Activated T-helper 2 cell treated with anti-CD3 and anti-CD28 coated beads, Interferon-gamma antibody, Interleukin-2, Interleukin-4, amounts not matched to agents 10 μg/mL and 5 μg/mL and 100 μg/mL, durations not matched to agents 14 hours and 24 hours and 36 hours (primary cell): ENCODE measurements at places on chromosomes 13 and 19. TPM values are rescaled to one million over a fixed set of nuclear protein-coding genes. Genes with fewer than 3 reads are reported as not detected.

TGDS gene
- total RNA-seq, result 26.6 and 27.5 TPM in 2 replicates

KLK10 gene
- not detected in 2 replicates for total RNA-seq

KCNJ14 gene
- 2.0 and 2.1 TPM in 2 replicates for total RNA-seq

TBXA2R gene
- total RNA-seq, result 0.09 and 0.14 TPM in 2 replicates

ATP11A gene
- total RNA-seq, result 72.0 and 75.2 TPM in 2 replicates

GRCh38 chr13:46551410-46552302 lies 1.3 kb upstream of the LRCH1 start:
- H3K36me3 ChIP-seq, result no peaks in the 10 kb centered on the region
- H3K4me1 ChIP-seq, result peaks cover 33% of the 10 kb centered on the region
- DNase-seq, result peak; percentile 34
- H3K27ac ChIP-seq, result no peak overlapping the region
- H3K27me3 ChIP-seq, result peaks cover 17% of the 10 kb centered on the region
- H3K4me3 ChIP-seq, result peak overlapping the region; percentile 91

- H3K27ac ChIP-seq, result no peak overlapping the region
- H3K27me3 ChIP-seq, result no peaks in the 10 kb centered on the region
- H3K36me3 ChIP-seq, result peaks cover 71% of the 10 kb centered on the region
- H3K4me1 ChIP-seq, result peaks cover 12% of the 10 kb centered on the region
- DNase-seq, result no peak
These were observed 19.6 kb upstream of the B3GNT3 start for GRCh38 chr19:17775245-17775927.

GRCh38 chr19:1239796-1240737 lies 1.5 kb upstream of the ATP5F1D start:
- peaks cover 13% of the 10 kb centered on the region for H3K27me3 ChIP-seq
- peak; percentile 88 for DNase-seq
- no peak overlapping the region for H3K27ac ChIP-seq

DNA sequence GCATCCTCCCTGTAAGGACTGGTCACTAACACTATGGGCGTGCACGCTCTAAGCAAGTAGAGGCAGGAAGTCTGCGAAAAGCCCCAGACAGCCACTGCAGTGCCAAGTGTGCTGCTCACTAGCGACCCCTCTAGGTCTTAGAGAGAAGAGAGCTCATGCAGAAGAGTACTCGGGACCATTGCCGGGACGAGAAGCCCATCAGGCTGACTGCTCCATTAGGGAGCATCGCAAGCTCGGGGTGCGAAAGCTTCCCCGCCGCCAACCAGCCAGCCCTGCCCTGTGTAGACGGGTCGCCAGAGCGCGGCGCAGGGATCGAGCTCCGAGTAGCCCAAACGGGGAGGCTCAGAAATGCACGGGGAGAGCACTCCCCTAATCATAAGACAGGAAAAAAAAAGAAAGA lies 16.6 kb downstream of the POU4F1 start:
- H3K4me1 ChIP-seq, result no peaks in the 10 kb centered on the region
- peaks cover 64% of the 10 kb centered on the region for H3K27me3 ChIP-seq
- no peak for DNase-seq

- no peak overlapping the region for H3K4me3 ChIP-seq
- H3K27ac ChIP-seq, result no peak overlapping the region
- no peaks in the 10 kb centered on the region for H3K27me3 ChIP-seq
- H3K4me1 ChIP-seq, result peaks cover 6% of the 10 kb centered on the region
- H3K36me3 ChIP-seq, result peaks cover 24% of the 10 kb centered on the region
These were observed 28.2 kb upstream of the GPI start for GRCh38 chr19:34336781-34337271.

DNA sequence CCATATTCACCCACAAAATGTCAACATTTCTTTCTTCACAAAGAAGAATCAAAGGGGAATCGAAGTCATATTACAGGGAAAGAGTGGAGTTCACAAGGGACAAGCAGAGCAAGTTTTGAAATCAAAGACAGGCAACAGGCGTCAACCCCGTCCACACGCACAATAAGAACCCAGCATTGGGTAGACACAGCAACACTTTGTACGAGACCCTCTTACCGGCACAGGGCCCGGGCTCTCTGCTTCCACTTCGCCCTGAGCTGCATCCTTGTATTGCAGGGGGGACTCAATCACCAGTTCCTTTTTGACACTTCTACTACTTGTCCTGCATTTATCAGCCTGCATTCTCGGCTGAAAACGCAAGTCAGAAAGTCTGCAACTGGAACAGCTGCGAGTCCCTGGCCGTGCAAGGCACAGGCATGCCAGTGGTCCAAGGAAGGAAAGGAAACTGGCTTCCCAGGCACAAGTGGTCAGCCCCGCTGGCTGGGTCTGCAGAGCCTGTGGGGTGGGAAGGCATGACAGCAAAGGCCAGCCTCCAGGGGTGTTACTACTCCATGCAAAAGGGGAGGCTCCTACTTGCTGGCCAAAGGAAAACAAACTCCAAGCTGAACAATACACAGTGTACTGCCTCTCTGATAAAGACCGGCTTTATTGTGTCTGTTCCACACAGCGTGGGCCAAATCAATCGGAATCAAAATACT lies at the start of gene DOCK9:
Gene DOCK9, minus strand, starts transcription at position 497 of the 698 bp plus-strand sequence. Its CDS starts 155 bp downstream, at position 342.
- no peak for DNase-seq
- H3K4me3 ChIP-seq, result no peak within 1 kb of the TSS
- peaks cover 35% of the 10 kb centered on the region for H3K4me1 ChIP-seq

- no peak for DNase-seq
- H3K27ac ChIP-seq, result peak overlapping the region; percentile 93
- H3K4me3 ChIP-seq, result peak overlapping the region; percentile 87
- H3K4me1 ChIP-seq, result peaks cover 69% of the 10 kb centered on the region
These were observed 1.5 kb downstream of the NDFIP2 start for GRCh38 chr13:79482281-79482970.

DNA sequence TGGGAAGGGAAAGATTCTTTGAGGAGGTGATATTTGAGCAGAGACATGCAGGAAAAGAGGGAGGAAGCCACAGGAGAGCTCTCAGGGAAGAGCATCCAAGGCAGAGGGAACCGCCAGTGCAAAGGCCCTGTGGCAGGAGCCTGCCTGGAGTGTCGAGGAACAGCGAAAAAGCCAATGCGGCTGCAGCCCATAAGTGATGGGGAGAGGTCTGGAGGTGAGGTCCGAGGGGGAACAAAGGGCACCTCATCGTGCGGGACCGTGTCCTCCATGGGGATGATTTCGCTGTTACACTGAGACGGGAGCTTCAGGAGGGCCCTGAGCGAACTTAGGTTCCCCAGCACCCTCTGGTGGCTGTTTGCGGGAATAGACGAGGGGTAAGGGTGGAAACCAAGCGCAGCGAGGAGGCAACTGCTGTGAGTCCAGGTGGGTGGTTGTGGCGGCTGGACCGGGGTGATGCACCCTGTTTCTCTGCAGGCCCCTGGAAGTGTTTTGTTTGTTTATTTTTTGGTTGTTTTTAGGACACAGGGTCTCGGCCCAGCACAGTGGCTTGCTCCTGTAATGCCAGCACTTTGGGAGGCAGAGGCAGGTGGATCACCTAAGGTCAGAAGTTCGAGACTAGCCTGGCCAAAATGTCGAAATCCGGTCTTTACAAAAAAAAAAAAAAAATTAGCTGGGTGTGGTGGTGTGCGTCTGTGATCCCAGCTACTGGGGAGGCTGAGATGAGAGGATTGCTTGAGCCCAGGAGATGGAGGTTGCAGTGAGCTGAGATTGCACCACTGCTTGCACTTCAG lies 5.9 kb upstream of the EHD2 start:
- no peak overlapping the region for H3K27ac ChIP-seq
- peak; percentile 64 for DNase-seq
- peaks cover 5% of the 10 kb centered on the region for H3K27me3 ChIP-seq
- H3K4me1 ChIP-seq, result no peaks in the 10 kb centered on the region

- H3K4me3 ChIP-seq, result no peak overlapping the region
- no peak overlapping the region for H3K27ac ChIP-seq
- peaks cover 3% of the 10 kb centered on the region for H3K27me3 ChIP-seq
- H3K4me1 ChIP-seq, result peaks cover 23% of the 10 kb centered on the region
- DNase-seq, result no peak
These were observed 9.9 kb downstream of the LYPD3 start for GRCh38 chr19:43455321-43456113.

DNA sequence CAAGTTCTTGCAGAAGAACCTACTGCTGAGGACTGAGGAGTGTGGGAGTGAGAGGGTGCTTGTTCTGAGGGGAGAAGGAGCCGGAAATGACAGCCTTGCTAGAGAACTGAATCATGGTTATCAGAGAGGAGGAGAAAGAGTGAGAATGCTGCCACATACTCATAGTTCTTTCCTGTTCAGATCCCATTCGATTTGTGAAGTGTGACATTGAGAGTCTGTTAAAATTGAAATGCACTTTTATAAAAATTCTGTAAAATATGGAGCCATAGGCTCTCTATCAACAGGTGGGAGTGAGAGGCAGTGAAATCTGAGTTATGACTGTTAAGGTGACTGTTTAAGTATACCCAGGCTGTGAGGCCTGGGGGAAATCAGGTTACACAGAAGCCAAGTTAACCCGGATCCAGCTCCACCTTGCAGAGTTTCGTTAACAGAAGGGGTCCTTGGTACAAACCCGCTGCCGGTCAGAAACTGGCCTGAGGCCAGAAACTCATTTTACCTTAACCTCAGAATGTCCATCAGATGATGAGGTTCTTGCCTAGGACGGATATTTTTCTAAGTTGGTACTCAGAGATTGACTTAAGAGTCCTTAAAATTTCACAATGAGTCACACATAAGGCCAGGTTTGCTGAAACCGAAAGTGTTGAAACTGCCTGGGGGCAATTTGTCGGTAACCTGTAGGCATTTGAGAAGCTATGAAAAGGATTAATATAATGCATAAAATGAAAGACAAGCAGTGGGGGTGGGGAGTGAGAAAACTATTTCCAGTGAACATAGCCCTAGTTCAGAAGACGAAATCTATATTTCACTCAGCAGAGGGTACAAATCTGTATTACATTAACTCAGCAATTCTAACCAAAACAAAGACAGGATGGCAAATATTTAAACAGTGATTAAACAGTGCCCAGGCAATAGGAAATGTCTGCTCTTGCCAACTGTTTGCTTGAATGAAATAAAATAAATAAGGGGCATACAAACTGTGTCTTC lies 350.5 kb downstream of the KCNRG start:
- no peaks in the 10 kb centered on the region for H3K36me3 ChIP-seq
- peaks cover 67% of the 10 kb centered on the region for H3K27me3 ChIP-seq
- H3K4me1 ChIP-seq, result peaks cover 48% of the 10 kb centered on the region

- H3K4me3 ChIP-seq, result peak overlapping the region; percentile 74
- H3K4me1 ChIP-seq, result peaks cover 44% of the 10 kb centered on the region
- H3K27me3 ChIP-seq, result no peaks in the 10 kb centered on the region
- no peak for DNase-seq
- H3K36me3 ChIP-seq, result peaks cover 12% of the 10 kb centered on the region
- H3K27ac ChIP-seq, result peak overlapping the region; percentile 79
These were observed 20.7 kb downstream of the SH3GL1 start for GRCh38 chr19:4379383-4380253.

- H3K4me1 ChIP-seq, result no peaks in the 10 kb centered on the region
- H3K4me3 ChIP-seq, result no peak overlapping the region
- no peak for DNase-seq
These were observed 11.9 kb downstream of the ABCA7 start for GRCh38 chr19:1051791-1052190.

- no peaks in the 10 kb centered on the region for H3K36me3 ChIP-seq
- no peaks in the 10 kb centered on the region for H3K27me3 ChIP-seq
- H3K4me3 ChIP-seq, result no peak overlapping the region
- no peak for DNase-seq
- no peaks in the 10 kb centered on the region for H3K4me1 ChIP-seq
- no peak overlapping the region for H3K27ac ChIP-seq
These were observed 708.1 kb upstream of the ARGLU1 start for GRCh38 chr13:107275945-107276614.

DNA sequence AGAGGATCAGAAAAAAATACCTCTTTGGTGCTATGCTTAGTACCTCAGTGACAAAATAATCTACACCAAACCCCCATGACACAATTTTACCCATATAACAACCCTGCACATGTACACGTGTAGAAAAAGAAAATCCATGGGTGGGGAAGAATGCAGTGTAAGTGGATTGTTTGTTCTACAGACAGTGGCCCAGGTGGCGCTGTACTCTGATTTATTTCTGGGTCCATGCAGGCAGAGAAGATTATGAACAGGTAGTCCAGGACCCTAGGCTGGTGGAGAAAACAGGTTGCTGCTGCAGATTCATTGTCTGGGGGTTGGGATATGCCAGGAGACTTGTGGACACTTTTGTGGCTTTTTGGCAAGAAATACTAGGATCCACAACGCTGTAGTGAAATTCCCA lies 9.1 kb downstream of the ZNF100 start:
- no peak overlapping the region for H3K4me3 ChIP-seq
- no peaks in the 10 kb centered on the region for H3K4me1 ChIP-seq
- no peaks in the 10 kb centered on the region for H3K27me3 ChIP-seq
- peaks cover 97% of the 10 kb centered on the region for H3K36me3 ChIP-seq
- no peak for DNase-seq

DNA sequence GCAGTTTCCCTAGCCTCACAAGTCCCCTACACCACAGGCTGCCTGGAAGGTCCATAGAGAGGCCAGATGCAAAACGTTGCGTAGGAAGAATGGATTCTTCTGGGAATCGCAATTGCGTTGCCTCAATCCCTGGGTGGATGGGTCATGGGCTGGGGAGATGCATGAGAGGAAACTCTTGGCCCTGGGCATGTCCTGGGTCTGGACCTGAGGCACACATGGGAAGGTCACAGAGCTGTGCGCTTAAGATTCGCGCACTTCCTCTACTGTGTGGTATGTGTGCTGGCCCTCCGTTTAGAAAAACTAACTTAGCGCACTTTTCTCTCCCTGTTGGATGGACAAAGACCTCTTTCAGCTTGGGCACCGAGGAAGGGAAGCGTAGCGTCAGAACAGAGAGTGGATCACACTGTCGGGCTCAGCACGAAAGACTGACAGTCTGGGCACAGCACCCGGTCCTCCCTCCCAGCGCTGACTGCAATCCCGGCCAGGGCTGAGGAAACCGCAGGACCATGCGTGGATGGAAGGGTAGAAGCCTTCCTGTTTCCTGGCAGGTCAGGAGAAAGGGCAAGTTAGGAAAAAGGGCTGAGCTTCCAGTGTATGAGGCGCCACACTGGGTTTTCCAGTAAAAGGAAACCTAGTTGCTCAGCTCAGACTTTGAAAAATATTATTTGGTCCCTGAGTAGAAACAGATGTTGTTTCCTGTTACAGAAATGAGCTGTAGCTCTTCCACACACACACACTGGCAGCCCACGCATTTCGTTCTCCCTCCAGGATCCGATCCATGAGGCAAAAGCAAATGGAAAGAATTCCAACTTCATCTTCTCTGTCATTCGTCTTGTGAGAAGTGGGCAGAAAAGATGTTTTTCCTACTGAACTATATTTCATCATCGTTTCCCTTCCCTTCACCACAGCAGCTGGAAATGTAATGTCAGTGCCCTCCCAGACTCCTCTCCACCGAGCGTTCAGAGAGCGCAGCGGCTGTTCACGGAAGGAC lies 86.0 kb downstream of the ING1 start:
- no peak for DNase-seq
- H3K36me3 ChIP-seq, result no peaks in the 10 kb centered on the region
- peaks cover 3% of the 10 kb centered on the region for H3K4me1 ChIP-seq
